ENCODE measurements at places on chromosomes 7 and 10.

DNA sequence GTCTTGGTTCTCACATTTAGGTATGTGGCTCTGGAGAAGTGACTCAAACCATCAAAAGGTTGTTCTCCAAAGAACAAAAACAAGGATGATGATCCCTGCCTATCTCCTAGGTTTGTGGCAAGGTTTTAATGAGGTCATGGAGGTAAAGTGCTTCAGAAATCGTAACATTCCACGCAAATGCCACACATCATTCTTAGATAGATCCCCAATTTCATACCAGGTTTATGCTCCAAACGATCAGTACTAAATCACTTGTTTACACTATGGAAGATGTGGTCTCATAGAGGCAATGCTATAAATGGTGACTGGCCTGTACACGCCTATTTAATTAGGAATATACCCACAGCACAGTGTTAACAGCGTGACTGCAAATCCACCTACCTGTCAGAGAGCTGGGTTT lies 66.6 kb downstream of the MINDY3 start:
- no peak for DNase-seq

- DNase-seq = no peak
Observed at GRCh38 chr10:36185097-36185496, 543.0 kb upstream of the FZD8 start.

- no peak for DNase-seq
Observed at GRCh38 chr10:91528080-91528479, 104.8 kb downstream of the PPP1R3C start.

- DNase-seq = no peak
Observed at GRCh38 chr7:15167912-15168311, 265.4 kb upstream of the DGKB start.

- DNase-seq = no peak
Observed at GRCh38 chr10:43374194-43374593, 2.8 kb downstream of the FXYD4 start.

- no peak for DNase-seq
Observed at GRCh38 chr10:113236998-113237397, 287.0 kb downstream of the TCF7L2 start.

DNA sequence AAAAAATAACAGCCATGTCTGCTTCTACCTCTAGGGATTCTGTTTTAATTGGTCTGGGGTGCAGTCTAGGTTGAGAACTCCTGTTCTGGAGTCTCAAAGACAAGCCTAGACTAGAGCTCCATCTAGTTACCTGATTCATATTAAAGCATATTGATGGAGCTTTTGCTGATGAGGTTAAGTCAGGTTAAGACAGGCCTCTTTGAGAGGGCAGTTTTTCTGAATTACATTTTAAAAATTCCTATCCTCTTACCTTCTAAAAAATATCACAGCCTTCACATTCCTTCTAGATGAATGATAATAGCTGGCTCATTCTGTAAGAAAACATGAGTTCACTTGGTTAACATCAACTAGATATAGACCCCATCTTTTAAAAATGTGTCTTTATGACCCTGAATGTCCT lies 28.9 kb downstream of the MGAM start:
- DNase-seq = no peak

DNA sequence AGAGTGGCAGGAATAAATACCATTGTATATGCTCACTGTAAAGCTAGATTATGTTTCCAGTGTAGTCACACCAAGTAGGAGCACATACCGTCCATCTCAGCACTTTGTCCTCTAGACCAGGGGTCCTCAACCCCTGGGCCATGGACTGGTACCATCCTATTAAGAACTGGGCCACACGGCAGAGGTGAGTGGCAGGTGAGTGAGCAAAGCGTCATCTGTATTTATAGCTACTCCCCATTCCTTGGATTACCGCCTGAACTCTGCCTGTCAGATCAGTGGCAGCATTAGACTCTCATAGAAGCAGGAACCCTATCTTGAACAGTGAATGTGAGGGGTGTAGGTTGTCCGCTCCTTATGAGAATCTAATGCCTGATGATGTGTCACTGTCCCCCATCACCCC lies 735.3 kb downstream of the MAGI2 start:
- DNase-seq = no peak

- no peak for DNase-seq
Observed at GRCh38 chr7:42960762-42961161, 28.6 kb downstream of the MRPL32 start.

GRCh38 chr7:157550300-157551275 lies 213.8 kb downstream of the DNAJB6 start:
- no peak for DNase-seq

- DNase-seq = no peak
Observed at GRCh38 chr7:128928882-128929788, 8.6 kb upstream of the IRF5 start.

DNA sequence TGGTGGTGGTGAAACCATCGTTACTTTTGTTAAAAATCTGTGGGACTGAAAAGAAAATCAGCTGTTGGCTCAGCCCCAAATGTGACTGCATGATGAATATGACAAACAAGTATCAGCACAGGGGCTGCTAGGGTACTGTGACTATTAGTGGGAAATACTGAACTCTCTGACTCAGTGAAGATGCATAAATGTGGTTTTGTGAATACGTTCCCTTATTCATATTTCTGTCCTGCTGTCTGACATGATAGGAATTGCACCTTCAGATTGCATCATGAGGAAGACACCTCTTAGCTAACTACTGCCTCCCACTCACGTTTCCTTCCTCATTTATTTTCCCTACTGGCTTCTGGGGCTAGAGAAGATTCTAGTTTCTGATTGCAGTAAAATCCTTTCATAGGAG lies 1.4 kb downstream of the CLEC5A start:
- no peak for DNase-seq
